ENCODE measurements at places on chromosomes 11 and 22.

DNA sequence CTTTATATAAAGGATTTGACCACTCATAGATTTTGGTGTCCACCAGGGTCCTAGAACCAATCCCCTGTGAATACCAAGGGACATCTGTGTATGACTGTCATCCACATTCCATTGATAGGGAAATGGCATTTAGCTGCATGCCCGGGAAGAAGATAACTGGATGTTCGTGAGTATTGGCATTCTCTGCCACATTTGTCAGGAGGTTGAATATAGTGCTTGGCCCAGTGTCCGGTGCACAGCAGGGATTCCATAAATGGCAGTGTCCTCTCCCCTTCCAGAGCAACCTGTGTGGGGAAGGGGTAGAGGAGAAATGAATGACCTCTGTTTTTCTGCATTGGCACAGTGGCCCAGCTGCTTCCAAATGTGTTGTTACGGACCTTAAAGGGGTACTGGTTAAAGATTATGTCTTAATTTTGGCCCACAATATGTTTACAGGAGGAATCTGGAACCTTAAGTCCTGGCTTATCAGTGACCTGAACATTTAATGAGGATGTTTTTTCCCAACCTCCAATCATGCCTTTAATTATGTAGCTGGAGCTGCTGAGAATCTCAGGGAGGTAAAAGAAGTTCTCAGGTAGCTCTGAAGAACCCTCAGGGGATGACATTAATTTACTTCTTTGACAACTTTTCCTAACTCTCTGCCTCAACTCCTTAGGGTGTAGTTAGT lies 33.6 kb upstream of the OR4B1 start:
- no peak for ATAC-seq

DNA sequence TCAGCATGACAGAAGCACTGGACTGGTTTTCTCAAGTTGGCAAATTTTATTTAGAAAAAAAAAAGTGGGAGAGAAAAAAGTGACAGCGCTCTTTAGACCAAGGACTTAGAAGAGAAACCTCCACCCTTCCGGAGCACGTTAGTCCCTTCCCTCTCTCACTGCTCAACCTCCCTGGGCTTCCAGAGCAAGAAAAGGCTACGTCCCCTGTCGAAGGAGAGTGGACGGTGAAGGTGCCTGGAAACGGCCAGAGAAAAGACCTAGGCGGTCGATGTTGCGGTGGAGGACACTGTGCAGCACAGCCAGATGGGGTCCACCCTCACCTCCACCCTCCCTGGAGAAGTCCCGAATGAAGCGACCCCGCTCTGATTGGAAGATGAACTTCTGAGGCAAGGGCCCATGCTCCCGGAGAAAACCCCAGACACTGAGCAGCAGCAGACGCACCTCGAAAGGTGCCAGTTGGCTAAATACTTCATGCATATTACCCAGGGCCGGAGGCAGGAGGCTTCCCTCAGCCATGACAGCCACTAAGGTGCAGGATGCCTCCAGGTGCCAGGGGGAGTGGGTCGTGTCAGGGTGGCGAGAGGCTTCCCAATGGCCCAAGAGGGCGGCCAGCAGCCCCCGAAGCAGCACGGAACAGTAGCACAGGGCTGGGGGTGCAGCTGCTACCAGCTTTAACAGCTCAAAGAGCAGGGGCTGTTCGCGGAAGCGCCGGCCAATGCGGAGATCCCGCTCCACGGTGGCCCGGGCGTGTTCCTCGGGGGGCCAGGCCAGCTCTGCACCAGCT lies 604 bp upstream of the GANAB start:
- peak; percentile 9 for ATAC-seq

DNA sequence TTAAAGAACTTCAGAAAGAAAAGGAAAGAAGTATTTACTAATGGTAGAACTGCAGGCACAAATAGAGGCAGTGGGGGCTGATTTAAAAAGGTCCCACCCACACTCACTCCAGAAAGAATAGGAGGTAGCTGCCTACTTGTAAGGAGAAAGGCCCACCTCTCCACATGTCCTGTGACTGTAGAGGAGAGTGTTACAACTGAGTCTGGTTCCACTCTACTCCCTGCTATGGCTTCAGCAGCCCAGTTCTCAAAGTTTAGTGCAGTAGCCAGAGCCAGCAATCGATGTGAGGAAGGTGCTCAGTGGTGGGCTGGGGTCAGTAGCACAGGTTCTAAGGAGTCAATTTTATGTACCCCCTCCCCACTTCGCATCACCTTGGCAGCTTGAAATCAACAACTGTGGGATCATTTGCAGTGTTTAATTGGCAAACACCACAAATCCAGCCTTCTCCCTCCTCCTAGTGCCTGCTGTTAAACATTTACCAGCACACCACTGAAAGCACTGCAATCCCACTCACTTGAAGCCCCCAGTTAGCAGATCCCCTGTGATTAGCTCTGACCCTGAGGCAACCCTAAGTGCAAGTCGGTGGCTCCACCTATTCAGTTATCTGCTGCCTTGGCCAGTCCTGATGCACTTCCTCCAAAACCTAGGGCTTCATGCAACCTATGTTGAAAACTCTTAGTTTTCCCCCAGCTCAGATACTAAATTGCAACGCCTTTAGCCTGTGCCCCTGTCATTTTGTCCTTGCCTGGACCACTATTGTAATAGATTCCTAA lies 146.6 kb downstream of the BBOX1 start:
- ATAC-seq: no peak

GRCh38 chr11:131916638-131917037 lies 546.2 kb downstream of the NTM start:
- no peak for ATAC-seq

- no peak for ATAC-seq
These were observed 7.5 kb upstream of the SLC2A11 start for GRCh38 chr22:23850136-23850611.

- ATAC-seq: no peak
These were observed 155.1 kb downstream of the TENM4 start for GRCh38 chr11:79285756-79286155.

GRCh38 chr11:14443638-14444037 lies 56.0 kb downstream of the COPB1 start:
- peak; percentile 68 for ATAC-seq

All from SK-N-SH treated with all-trans-retinoic acid at 6 μM for 48 hours (cell line).